ENCODE measurements at places on chromosomes 2 and 18. TPM values are rescaled to one million over a fixed set of nuclear protein-coding genes. Genes with fewer than 3 reads are reported as not detected.

GRCh38 chr2:24909555-24910177 is 10.4 kb downstream of the ADCY3 start:
- no peak for DNase-seq

DNA sequence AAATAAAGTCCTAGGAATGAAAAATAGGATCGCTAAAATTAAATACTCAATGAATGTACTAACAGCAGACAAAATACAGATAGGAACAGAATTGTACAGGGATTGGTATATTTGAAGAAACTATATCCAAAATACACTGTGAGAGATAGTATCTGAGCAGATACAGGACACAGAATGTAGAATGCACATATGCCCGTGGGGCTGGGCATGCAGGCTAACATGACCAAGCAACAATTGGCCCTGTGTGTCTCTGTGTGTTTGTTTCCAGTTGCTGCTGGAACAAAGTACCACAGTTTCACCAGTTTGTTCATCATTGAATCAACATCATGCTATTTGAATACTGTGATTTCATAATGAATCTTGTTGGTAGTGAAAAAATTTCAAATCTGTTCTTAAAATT is 127.6 kb downstream of the PMAIP1 start:
- DNase-seq: no peak

The TRIM43 gene
- total RNA-seq: not detected

The DSG4 gene
- total RNA-seq: not detected

DNA sequence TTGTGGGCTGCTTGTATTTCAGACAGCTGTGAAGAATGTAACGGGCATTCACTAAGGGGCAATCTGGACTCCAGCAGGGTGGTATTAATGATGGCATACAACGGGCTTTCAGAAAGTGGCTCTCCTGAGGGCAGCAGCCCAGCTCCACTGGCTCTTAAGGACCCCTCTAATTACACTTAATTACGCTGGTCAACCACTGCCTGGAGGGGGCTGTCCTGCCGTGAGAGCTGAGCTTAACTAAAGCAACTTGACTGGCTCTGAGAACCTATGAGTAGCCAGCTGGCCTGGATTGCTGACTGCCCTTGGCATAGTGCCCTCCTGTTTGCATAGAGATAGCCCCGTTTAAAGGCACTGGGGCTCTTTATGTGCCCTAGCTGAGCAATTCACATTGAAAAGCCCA is 3.8 kb downstream of the LIPG start:
- no peak for DNase-seq

The RGPD3 gene
- total RNA-seq: 0.20 TPM

- no peak for DNase-seq
Observed at GRCh38 chr2:200494048-200494447, 15.8 kb downstream of the KCTD18 start.

DNA sequence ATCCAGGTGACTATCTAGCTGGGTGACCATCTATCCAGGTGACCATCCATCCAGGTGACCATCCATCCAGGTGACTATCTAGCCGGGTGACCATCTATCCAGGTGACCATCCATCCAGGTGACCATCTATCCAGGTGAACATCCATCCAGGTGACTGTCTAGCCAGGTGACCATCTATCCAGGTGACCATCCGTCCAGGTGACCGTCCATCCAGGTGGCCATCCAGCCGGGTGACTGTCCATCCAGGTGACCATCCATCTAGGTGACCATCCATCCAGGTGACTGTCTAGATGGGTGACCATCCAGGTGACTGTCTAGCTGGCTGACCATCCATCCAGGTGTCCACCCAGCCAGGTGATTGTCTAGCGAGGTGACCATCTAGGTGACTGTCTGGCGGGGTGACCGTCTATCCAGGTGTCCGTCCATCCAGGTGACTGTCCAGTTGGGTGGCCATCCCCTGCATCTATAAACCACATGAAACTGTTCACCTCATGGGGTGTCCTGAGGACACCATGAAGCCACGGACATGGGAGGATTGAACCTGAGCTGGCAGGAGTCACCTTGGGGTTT is 305.3 kb downstream of the NDUFA10 start:
- no peak for DNase-seq
